ENCODE measurements at places on chromosomes 7 and 10.

DNA sequence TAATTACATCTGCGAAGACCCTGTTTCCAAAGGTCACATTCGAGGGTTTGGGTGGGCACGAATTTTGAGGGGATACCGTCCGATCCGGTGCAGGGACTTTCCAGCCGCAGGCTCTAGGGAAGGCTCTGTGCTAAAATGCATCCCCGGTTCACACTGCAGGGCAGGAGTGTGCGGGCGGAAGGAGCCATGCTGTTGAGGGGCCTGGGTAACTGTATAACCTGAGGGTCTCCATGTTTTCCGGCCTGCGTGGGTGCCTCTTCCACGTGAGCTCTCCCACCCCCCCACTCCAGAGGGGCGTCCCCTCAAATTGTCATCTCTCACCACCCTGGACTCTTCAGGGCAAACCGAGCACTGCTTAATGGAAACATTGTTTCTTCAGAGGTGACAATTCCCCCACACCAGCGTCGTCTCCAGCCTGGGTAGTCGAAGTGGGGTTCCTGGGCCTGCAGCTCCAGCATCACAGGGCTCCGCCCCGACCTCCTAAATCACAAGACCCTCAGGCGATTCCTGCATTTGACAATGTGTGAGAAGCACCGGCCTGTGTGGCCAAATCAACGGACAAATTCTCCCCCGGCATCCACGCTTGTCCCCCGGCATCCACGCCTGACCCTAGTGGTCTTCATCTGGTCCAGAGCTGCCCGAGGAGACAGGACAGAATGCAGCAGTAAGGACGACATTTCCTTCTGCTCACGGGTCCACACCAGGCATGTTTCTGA, 51.2 kb downstream of the FOXL3 start:
- no peak for DNase-seq

- DNase-seq = no peak
These were observed 30.4 kb downstream of the CSTF2T start for GRCh38 chr10:51669041-51669440.

- no peak for DNase-seq
These were observed 101.4 kb upstream of the FAM133B start for GRCh38 chr7:92691578-92691977.

DNA sequence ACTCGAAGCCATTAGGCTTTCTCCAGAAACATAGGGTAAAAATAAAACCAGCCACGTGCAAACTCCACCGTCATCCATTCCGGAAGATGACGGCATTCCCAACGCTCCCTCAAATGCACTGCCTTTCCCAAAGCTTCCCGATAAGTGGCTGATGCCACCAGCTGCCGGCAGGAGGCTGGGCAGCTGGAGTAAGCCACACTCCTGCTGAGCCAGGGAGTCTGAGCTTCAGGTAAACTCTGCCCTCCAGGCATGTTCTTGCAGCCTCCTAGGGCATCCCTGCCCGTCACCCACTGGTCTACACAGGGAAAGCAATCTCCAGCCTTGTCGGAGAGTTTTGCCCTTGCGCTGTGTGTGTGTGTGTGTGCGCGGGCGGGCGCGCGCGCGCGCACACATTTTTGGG, 40.5 kb upstream of the TMEM273 start:
- no peak for DNase-seq

- no peak for DNase-seq
These were observed 22.6 kb downstream of the AQP1 start for GRCh38 chr7:30934225-30934624.

DNA sequence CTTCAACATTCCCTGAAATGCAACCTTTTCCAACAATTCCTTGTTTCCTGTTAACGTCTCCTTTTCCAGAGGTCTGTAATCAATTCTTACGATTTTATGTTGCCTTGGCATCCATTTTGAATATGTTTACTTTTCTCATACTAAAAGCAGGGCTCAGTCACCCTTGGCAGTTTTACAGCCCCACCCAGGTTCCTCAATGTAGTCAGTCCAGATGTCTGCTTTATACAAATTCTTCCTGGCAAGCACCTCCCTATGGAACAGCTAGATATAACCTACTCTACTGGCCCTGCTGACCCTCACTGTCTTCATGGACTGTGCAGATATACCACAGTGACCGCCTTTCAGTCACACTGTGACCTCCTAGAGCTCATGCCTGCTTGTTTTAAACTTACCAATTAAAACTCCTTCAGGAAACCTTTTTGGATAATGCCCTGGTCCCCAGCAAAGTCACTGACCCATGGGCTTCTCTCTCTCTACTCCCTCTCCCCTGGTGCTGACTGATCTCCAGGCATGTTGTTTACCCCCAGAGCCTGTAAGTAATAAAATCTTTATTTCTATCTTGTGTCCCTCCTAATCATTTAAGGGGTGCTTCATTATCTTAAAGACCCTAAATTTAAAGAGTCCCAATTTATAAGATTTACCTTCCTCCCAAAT, 147.1 kb upstream of the STEAP1 start:
- no peak for DNase-seq

DNA sequence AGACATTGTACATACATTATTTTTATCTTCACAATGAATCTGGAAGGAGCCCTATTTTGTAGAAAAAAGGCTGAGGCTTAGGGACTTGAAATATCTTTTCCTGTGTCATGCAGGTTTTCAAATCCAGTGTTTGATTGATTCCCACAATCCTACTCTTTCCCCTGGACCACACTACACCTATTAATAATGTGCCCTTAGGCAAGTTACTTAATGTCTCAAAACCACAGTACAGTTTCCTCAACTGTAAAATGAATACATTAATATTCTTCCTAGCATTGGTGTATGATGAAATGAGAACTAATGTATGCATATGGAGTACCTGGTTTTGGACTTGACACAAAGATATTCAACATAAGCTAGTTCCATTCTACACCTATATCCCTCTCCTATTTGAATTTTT, 313.3 kb upstream of the SP8 start:
- DNase-seq = no peak

Data from NCI-H187 treated with DMSO at 0.1 percent for 48 hours (cell line).